ENCODE measurements at places on chromosomes 5 and 9. TPM values are rescaled to one million over a fixed set of nuclear protein-coding genes. Genes with fewer than 3 reads are reported as not detected.

GRCh38 chr9:81814401-81814793 is 113.8 kb upstream of the SPATA31D4 start:
- no peak overlapping the region for H3K27ac ChIP-seq
- H3K4me3 ChIP-seq, result no peak overlapping the region
- H3K36me3 ChIP-seq, result no peaks in the 10 kb centered on the region
- H3K27me3 ChIP-seq, result no peaks in the 10 kb centered on the region

DNA sequence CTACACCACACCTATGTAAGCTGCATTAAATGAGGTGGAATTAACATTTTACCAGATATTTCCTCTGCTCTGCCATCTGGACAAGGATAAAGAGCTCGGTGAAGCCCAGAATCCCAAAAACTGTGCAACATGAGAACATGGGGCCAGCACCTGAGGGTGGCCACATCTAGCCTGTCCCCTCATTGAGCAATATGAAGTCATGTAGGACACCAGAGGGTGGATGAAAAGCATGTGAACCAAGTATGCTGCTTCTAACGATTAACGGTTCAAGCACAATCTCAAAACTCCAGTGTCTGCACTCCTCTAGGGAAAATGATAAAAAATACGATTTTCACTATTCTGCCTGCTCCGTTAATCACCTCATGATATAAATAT is 545.8 kb downstream of the EBF1 start:
- no peaks in the 10 kb centered on the region for H3K27me3 ChIP-seq
- no peak overlapping the region for H3K4me3 ChIP-seq
- H3K27ac ChIP-seq, result no peak overlapping the region
- H3K4me1 ChIP-seq, result no peaks in the 10 kb centered on the region
- no peak for DNase-seq

DNA sequence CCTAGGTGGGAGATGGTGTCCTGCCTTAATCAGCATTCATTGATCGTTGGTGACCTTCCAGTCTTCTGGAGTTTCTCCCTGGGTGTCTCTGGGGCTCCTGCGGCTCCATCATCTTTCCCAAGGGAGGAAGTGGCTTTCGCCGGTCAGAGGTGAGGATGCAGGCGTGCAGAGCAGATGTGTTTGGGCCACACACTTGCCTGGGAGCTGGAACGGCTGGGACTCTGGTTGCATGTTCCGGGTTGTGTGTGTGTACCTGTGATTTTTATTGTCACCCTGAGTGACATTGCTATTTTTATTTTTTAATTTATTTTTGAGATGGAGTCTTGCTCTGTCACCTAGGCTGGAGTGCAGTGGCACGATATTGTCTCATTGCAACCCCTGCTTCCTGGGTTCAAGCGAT is 9.6 kb downstream of the HMCN2 start:
- H3K36me3 ChIP-seq, result no peaks in the 10 kb centered on the region
- no peak overlapping the region for H3K4me3 ChIP-seq
- peaks cover 4% of the 10 kb centered on the region for H3K27me3 ChIP-seq
- H3K27ac ChIP-seq, result no peak overlapping the region

- DNase-seq, result no peak
- H3K27ac ChIP-seq, result no peak overlapping the region
- no peak overlapping the region for H3K4me3 ChIP-seq
- no peaks in the 10 kb centered on the region for H3K27me3 ChIP-seq
- H3K4me1 ChIP-seq, result no peaks in the 10 kb centered on the region
- H3K36me3 ChIP-seq, result no peaks in the 10 kb centered on the region
Observed at GRCh38 chr5:149036970-149037369, 25.9 kb downstream of the SH3TC2 start.

GRCh38 chr5:130151239-130151638 is 247.0 kb downstream of the CHSY3 start:
- H3K36me3 ChIP-seq, result no peaks in the 10 kb centered on the region
- no peak overlapping the region for H3K4me3 ChIP-seq
- no peak overlapping the region for H3K27ac ChIP-seq
- no peaks in the 10 kb centered on the region for H3K27me3 ChIP-seq
- H3K4me1 ChIP-seq, result no peaks in the 10 kb centered on the region

DNA sequence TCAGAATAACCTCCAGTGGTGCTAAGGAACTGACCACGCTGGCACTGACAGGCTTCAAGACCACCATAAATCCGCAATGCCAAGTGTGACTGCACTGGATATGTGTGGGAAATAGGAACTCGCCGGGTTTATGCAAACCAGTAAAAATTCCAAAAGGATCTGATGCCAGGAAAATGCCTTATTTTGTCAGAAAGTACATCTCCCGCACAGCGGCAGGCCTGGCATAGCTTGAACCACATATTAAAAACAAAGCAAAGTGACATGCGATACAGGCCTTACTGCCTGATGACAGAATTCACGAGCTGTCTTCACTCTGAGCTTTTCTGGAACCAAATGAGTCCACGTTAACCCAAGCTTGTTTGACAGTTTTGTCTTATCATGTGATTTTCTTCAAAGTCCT is 139.6 kb downstream of the GLIS3 start:
- H3K27ac ChIP-seq, result no peak overlapping the region
- no peak overlapping the region for H3K4me3 ChIP-seq
- H3K27me3 ChIP-seq, result no peaks in the 10 kb centered on the region

- no peak overlapping the region for H3K27ac ChIP-seq
- peaks cover 2% of the 10 kb centered on the region for H3K36me3 ChIP-seq
- DNase-seq, result peak; percentile 3
Observed at GRCh38 chr5:39376293-39376714, 12.0 kb upstream of the C9 start.

Gene MLANA
- not detected for total RNA-seq

Gene SLC26A2
- total RNA-seq, result 10.0 TPM

Data from T-cell (primary cell).